Left kidney (tissue), 8 donors: ENCODE measurements at places on chromosomes 1 and 21. TPM values are rescaled to one million over a fixed set of nuclear protein-coding genes. Genes with fewer than 3 reads are reported as not detected.

- DNase-seq = no peak
These were observed 248.8 kb upstream of the ADGRL2 start for GRCh38 chr1:81551946-81552345.

DNA sequence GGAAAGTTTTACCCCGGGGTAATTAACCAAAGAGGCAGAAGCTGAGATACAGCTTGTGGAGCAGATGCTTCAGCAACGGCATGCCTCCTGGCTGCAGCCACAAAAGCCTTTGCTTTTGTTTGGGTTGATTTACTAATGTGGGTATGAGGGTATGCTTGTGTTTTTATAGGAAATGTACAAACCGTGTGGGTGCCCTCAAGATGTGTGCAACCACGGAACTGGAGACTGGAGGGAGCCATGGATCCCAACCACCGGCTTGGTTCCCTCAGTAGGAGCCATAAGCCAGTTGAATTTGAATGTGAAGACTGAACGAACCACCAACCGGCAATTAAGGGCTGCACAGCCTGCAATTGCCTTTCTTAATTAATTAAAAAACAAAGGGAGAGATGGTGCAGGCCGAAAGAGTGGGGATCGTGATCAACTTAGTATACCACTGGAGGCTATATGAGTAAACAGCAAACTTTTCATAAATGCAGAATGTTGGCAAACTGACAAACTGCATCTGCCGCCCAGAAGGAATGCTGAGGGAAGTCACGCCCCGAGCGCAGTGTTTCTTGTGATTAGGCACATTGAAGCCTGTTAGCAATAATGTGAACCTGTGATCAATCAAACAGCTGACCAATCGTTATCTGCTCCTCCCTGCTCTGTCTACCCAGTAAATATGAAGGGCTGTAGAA is 104.1 kb downstream of the DISP1 start:
- DNase-seq = no peak

DNA sequence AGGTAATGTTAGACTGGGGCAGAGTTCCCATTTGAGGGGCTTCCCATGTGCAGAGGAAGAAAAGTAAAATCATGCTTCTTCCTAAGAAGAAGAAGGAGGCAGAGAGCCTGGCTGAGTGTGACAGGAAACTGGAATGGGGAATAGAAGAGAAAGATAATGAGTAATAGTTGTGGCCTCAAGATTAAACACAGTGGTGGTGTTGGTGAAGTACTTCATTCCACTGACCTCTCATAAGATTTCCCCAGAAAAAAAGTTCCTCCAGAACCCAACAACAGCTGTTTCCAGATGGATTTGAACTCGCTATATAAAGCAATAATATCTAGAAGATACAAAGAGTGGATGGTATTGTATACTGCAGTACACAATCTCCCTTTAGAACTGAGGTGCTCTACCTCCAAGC is 13.0 kb downstream of the RGS1 start:
- no peak for DNase-seq

DNA sequence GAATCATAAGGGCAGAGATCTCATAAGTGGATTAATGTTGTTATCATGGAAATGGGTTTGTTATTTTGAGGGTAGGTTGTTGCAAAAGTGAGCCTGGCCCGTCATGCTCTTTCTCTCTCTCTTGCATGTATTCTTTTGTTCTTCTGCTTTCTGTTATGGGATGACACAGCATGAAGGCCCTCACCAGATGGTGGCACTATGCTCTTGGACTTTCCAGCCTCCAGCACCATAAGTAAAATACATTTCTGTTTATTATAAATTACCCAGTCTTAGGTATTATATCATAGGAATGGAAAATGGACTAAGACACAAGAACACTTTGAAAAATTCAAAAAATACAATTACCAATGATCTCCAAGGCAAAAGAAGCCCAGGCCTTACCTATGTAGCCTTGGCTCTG is 676.1 kb downstream of the PTPRU start:
- no peak for DNase-seq

GRCh38 chr21:45859041-45859761 is 122.4 kb upstream of the COL6A1 start:
- no peak for DNase-seq

DNA sequence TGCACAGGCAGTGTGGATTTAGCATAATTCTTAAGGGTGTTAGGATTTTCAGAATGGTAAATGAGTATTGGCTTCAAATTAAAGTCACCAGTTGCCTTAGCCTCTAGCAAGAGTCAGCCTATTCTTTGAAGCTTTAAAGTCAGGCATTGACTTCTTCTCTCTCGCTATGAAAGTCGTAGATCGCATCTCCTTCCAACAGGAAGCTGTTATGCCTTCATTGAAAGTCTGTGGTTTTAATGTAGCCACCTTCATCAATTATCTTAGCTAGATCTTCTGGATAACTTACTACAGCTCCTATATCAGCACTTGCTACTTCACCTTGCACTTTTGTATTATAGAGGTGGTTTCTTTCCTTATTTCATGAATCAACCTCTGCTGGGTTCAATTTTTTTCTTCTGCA is 320.2 kb downstream of the PTPRC start:
- no peak for DNase-seq

DNA sequence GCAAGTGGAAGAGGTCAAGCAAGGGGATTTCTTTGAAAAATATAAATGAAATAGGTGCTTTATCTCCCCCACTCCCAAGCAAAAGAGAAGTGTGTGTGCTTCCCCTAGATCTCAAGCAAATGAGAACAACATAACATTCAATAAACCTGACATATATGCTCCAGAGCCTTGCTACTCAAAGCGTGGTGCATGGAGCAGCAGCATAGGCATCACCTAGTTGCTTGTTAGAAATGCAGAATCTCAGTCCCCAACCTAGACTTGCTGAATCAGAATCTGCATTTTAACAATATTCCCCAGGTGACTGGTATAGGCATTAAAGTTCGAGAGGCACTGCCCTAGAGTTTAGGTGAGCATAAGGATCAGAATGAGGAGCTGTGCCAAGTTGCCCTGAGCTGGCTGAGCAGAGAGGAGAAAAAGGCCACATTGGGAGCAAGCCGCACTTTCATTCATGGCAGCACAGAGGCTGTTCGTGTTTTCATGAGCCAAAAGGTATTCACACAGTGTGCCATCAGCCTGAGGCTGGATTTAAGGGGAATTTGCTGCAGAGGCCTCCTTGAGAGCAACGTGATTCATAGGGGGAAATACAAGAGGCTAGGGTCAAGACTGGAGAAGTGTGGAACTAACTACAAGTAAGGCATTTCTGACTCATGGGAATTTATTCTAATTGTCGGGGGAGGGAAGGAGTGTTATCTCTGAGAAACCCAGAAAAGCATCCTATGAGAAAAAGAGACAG is 14.3 kb upstream of the LPAR3 start:
- no peak for DNase-seq

Gene CRYAA
- polyA plus RNA-seq = 0.22 TPM

Gene RUSC1
- polyA plus RNA-seq = 34.3 TPM
